ENCODE measurements at places on chromosomes 3 and 15. TPM values are rescaled to one million over a fixed set of nuclear protein-coding genes. Genes with fewer than 3 reads are reported as not detected.

TYRO3 gene
- total RNA-seq: 0.21 TPM

TMEM41A gene
- total RNA-seq: 16.8 TPM

ARID3B gene
- total RNA-seq: 36.4 TPM

FETUB gene
- not detected for total RNA-seq

ATP13A4 gene
- total RNA-seq: 1.2 TPM

SLC28A1 gene
- not detected for total RNA-seq

ALG1L2 gene
- total RNA-seq: not detected

C3orf80 gene
- total RNA-seq: 0.10 TPM

TEX55 gene
- not detected for total RNA-seq

TRIM71 gene
- 0.10 TPM for total RNA-seq

PLA2G4E gene
- total RNA-seq: not detected

HCLS1 gene
- 113 TPM for total RNA-seq

PSMD6 gene
- 115 TPM for total RNA-seq

SNX33 gene
- 1.2 TPM for total RNA-seq

CPLX3 gene
- not detected for total RNA-seq

PATL2 gene
- total RNA-seq: 19.2 TPM

TMEM212 gene
- total RNA-seq: not detected

CCK gene
- not detected for total RNA-seq

SLC22A13 gene
- not detected for total RNA-seq

GPR62 gene
- 0.10 TPM for total RNA-seq

CCDC33 gene
- not detected for total RNA-seq

FYCO1 gene
- total RNA-seq: 12.1 TPM

MB21D2 gene
- 8.7 TPM for total RNA-seq

FANCD2OS gene
- not detected for total RNA-seq

ST8SIA2 gene
- under 0.01 TPM for total RNA-seq

ZNF385D gene
- 0.21 TPM for total RNA-seq
